ENCODE measurements at places on chromosomes 7 and 10.

DNA sequence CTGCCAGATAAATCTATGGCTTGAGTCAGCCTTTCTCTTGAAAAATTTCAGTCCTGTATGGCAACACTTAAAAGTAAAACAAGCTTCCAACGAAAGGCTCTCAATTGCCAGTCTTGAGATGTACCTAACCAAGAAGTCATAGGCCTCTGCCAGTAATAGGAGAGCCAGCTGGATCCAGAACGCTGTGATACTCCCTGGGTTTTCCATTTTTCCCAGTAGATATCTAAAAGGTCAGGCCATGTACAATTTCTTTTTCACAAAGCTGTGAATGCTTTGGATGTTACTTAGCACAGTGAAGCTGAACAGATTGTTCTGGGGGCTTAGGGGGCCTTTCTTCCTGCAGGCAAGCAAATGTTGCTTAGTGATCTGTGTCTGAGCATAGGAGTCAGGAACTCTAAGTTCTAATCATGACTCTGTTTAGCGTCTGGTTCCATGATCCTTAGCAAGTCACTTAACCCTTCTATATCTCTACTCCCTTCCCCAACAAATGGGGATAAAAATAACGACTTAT lies 86.5 kb downstream of the ARMH3 start:
- DNase-seq = no peak

DNA sequence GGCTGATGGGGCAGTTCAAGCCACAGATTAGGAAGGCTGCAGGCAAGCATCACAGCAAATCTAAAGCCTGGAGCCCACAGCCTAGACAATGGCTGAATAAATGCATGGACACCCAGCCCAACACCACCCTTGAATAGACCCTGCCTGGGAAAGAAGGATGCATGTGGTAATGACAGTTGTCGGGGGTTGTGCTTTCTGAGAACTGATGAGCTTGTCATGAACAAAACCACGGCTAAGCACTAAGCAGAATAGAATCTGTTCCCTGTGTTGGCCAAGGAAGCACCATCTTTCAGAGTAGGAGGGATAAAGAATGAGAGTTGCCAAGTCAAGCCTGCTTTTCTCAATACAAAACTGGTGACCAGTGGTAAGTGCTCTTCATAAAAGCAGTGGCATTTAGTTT lies 66.1 kb upstream of the JCAD start:
- no peak for DNase-seq

DNA sequence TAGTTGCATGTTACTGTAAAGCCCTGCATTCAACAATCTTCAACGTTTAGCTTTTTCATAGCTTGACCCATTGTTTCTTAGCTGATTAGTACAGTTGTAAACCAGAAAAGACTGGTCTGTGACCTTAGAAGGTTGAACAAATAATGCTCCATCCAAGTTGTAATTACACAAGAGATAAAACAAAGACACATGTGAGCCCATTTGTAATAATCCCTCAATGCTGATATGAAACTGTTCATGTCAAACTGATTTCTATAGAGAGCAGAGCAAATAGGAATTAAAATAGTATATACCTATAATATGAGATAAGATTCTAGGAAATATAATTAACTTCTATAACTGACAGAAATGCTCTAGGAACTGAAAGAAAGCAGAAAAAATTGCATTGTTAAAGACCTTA lies 94.7 kb upstream of the SLC25A13 start:
- no peak for DNase-seq

DNA sequence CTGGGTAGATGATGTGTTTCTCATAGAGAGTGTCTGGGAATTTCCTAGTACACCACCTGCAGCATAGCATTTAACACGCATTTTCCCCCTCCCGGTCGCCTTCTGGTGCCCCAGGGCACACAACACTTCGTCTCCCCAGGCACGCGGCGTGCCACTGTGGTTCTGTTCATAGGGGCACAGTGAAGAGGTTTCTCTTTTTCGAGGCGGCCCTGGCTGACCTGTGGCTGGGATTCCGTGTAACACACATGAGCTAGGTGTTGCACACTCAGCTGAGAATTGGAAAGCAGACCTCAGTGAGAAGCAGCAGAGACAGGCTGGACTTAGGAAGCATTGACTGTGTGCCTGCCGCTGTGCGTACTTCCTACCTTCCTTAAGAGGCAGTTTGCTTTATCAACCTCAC lies 214.3 kb upstream of the SHH start:
- no peak for DNase-seq

DNA sequence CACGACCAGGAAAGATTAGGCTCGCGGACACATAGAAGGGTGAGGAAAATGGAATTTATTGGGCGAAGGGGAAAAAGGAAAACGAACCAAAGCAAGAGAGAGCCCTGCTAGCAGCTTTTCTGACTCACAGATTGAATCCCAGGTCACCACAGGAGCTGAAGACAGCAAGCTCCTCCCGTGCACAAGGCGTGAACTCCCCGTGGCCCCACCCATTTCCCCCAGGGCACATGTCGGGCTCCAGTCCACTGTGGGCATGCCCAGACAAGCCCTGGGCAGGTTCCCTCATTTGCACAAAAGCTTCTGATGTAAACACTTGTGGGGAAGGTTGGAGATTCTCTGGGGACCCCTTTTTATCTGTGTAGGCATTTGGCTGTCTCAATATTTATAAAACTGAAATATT lies 582.4 kb downstream of the SUGCT start:
- peak; percentile 53 for DNase-seq

GRCh38 chr7:78542541-78542940 lies 744.0 kb downstream of the PHTF2 start:
- DNase-seq = no peak

- DNase-seq = no peak
Observed at GRCh38 chr10:43228783-43229207, 38.1 kb downstream of the RASGEF1A start.

- DNase-seq = no peak
Observed at GRCh38 chr10:13627459-13628310, 40.9 kb downstream of the PRPF18 start.

GRCh38 chr10:102342458-102342857 lies 53.0 kb upstream of the NFKB2 start:
- no peak for DNase-seq

DNA sequence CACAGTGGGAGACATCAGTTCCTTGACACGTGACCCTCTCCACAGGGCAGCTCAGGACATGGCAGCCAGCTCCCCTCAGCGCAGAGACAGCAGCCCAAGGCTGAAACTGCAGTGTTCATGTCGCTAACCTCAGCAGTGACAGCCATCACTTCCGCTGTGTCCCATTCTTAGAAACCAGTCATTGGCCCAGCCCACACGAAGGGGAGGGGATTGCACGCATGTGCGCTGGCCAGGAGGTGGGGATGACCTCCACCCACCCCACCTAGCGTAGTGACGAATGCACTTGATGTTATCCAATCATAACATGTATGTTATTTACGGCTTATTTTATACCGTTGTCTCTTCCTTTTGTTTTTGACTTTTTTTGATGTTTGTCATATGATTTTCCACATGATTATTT lies 36.9 kb upstream of the EGFR start:
- DNase-seq = no peak

GRCh38 chr7:136194878-136195277 lies 217.7 kb upstream of the MTPN start:
- peak; percentile 23 for DNase-seq

- DNase-seq = no peak
Observed at GRCh38 chr7:144771927-144772326, 63.9 kb downstream of the TPK1 start.

GRCh38 chr10:84352251-84352842 lies 24.0 kb downstream of the CCSER2 start:
- no peak for DNase-seq

DNA sequence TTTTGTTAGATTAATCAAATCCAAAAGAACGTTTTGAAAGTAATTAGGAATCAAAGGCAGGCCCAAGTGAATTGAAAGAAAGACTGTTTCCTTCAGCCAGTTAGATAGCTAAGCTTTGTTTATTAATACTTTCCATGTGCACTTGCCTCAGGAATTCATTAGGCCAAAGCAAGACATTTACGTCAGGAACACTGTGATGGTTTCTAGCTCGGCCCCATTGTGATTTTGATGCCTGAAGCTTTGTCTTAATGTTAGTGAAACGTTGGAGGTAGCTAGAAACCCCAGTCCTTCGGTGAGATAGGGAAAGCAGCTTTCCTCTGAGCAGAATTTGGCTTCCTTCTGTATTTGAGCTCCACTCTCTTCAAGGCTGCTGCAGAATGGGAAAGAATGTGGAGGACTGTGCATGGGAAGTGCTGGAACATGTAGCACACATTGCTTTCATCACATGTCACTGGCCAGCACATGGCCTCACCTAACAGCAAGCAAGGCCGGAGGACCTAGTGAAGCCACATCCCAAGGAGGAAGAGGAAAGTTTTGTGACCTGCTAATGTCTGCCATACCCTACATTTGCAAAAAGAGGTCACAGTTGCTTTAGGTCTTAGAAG lies 64.1 kb downstream of the PCGF5 start:
- no peak for DNase-seq

GRCh38 chr7:83701736-83702135 lies 52.8 kb upstream of the SEMA3E start:
- DNase-seq = no peak

Measured in GM06990 (cell line).